ENCODE measurements at places on chromosomes 11 and 22.

DNA sequence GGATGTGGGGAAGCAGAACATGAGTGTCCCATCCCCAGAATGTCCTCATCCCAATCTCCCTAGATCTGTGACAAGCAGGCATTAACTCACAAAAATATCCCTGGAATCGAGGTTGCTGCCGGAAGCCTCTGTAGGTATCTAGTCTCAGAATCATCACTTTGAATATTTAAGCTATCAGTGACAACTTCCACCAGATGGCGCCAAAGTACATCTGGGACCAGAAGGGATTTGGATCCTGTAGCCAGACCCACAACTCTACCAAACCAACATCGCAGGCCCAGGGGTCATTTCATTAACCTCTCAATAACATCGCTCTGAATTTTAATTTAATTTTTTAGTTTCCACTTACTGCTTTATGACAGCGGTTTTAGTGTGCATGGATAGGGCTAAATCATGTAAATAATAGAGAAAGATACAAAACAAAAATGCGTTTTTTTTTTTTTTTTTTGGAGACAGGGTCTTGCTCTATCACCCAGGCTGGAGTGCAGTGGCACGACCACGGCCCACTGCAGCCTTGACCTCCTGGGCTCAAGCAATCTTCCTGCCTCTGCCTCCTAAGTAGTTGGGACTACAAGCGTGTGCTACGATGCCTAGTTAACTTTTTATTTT, 1.1 kb upstream of the EXT2 start:
- peak; percentile 81 for DNase-seq

- DNase-seq = no peak
Measured at GRCh38 chr22:35631597-35631996, 14.5 kb upstream of the MB start.

DNA sequence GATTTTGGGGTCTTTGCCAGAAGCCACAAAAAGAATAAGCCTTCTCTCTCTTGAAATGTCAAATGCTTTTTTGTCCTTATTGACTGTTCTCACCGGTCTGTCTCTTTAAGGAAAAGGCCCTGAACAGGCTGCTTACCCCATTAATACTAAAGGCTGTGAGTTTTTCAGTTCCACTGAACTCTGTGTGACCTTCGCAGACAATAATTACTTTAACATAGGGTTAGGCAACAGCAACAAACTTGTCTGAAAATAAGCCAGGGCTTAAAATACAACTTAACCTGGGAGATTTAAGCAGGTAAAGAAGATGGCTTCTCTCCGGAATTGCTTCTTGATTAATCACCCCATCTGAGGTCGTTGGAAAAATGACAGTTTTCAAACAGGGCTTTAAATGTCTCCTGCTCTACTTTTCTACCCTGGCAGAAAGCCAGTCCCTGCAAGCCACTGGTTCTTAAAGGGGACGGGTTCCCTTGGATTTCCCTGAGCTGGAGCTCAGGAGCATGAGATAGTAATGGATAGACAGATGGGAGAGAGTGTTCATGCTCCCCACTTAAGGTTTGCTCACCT, 69.4 kb downstream of the ARL14EP start:
- no peak for DNase-seq

- no peak for DNase-seq
Measured at GRCh38 chr11:107018219-107018901, at the start of gene GUCY1A2. TSS of gene GUCY1A2 (minus strand) at chr11:107018476. CDS start at chr11:107018055, 421 bp downstream.

GRCh38 chr11:123392431-123392830, 37.6 kb upstream of the GRAMD1B start:
- DNase-seq = no peak

DNA sequence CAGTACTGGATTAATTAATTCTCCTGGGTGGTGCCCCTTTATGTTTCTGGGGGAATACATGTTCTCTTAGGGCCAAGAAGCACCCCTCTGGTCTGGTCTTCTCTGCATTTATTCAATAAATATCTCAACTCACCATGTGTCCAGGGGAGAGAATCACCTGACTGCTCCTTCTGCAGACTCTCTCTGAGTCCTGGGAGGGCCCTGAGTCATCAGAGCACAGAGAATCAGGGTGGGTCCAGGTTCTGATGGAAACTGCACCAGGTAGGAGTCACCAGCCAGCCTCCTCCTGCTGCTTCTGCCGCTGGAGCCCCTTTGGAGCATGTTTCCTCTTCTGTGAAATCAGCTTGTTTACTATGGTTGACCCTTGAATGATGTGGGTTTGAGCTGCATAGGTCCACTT, 107.7 kb upstream of the PLET1 start:
- no peak for DNase-seq

DNA sequence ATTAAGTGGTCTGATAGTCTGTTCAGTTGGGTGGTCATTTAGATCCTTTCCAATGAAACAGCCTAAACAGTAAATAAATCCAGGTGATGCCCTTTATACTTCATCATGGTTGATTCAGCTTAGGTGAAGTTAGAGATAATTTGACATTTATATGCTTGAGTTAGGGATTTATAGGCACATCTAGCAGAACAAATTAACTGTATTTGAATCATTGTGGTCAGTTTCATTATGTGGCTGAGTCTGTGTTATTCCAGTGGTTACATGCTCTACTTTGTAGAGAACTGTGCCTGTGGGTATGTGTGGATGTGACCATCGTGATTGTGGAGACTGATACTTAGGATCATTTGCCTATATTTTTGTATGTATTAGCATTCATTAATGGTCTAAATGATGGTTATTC, 194.6 kb downstream of the DDX10 start:
- no peak for DNase-seq

Data from liver (tissue), 10 donors.